Stimulated activated CD8-positive, alpha-beta memory T cell treated with anti-CD3 and anti-CD28 coated beads, Interleukin-7, amount 100 ng/mL, for 1 hour (primary cell): ENCODE measurements at places on chromosomes 2 and 18.

- DNase-seq = no peak
Measured at GRCh38 chr2:190922376-190922775, 41.8 kb downstream of the GLS start.

DNA sequence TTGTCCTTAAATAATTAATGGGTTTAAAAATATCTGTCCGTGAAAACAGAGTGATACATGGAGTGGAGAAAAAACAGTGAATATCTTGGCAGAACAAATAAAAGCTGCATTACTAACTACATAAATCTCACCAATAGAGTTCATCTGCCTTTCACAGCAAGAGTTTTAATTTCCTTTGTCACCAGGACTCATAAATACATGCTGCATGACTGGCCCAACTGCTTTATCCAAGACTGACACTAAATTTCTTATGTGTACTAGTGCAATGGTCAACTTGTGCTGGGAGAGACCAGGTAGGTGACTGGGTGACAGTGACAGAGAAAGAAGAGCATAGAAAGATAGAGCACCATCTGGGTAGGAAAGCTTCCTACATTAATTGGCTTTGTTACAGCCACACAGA is 402.8 kb downstream of the RAD51AP2 start:
- no peak for DNase-seq

DNA sequence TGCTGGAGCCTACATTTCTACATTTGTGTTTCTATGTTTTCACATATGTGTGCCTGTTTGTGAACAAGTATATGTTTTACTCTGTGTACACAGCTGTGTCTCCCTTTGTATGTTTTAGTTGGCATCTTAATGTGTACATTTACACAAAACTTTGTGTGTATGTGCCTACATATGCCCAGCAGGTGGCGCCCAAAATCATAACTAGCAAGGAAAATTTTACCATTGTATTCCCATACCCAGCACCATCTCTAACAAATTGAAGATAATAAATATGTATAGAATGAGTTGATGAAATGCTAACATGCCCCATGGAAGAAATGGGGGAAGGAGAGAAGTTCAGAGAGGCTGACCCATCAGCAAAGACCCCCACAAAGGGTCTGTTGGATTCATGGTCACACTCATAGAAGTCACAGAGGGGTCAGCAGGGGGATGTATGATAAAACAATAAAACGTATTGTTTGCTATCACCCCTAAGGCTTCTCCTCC is 48.1 kb downstream of the PKDCC start:
- DNase-seq = peak; percentile 69

DNA sequence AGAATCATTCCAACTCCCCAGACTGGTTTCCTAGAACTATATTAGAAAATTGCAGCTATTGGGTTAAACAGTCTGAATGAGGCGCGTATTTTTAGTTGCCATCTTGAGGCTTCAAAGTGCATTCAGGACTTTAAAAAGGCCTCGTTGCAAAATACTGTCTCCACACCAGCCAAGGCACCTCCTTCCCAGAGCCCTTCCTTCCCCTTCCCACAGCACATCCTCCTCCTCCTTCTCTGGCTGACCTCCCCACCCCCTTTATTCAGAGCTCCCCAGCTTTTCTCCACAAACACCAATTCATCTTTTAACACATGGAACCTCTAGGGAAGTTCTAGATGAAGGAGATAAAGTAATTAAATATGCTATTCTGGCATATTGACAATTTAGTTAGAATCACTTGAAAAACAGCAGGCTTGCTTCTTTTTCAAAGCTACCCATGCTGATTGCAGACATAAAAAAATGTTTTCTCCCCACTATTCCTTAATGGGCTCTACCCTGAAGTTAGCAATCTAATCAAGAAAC is 90.3 kb downstream of the RTP5 start:
- no peak for DNase-seq

GRCh38 chr2:88464153-88464552 is 11.7 kb upstream of the FOXI3 start:
- no peak for DNase-seq

DNA sequence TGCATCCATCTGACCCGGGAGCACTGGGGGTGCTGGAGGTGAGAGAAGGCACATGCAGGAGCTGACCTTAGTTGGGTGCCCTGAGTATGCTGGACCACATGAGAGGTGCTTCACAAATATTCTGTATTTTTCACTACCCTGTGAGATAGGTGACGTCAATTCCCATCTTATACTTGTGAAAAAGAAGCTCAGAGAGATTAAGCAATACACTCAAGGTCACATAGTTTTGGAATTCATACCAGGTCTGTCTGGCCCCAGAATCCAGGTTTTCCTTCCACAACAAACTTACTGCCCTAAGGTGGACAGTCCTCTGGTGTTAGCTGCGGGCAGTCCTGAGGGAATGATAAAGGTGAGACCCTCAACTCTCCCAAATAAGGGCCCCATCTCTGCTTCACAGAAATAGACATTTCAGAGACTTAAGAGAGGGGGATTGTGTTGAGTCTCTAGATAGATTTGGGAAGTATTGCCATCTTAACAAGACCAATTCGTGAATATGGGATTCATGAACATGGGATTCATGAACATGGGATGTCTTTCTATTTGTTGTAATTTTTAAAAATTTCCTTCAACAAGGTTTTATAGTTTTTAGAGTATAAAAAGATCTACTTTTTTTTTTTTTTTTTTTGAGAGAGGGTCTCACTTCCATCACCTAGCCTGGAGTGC is 64.0 kb upstream of the SMAD7 start:
- DNase-seq = no peak

- no peak for DNase-seq
Measured at GRCh38 chr2:96751800-96752199, 8.9 kb upstream of the CNNM4 start.

GRCh38 chr18:36564841-36565240 is 264.0 kb downstream of the TPGS2 start:
- no peak for DNase-seq

GRCh38 chr18:78659748-78660147 is 319.9 kb upstream of the SALL3 start:
- DNase-seq = no peak

GRCh38 chr2:31764169-31764568 is 183.4 kb upstream of the SRD5A2 start:
- DNase-seq = no peak

- no peak for DNase-seq
Measured at GRCh38 chr18:59520562-59521355, 161.7 kb upstream of the LMAN1 start.

- DNase-seq = no peak
Measured at GRCh38 chr2:95275601-95276243, 1.5 kb downstream of the PROM2 start.

GRCh38 chr18:3566851-3567250 is 116.9 kb downstream of the TGIF1 start:
- no peak for DNase-seq

GRCh38 chr2:218555527-218555926 is 12.6 kb downstream of the USP37 start:
- no peak for DNase-seq

DNA sequence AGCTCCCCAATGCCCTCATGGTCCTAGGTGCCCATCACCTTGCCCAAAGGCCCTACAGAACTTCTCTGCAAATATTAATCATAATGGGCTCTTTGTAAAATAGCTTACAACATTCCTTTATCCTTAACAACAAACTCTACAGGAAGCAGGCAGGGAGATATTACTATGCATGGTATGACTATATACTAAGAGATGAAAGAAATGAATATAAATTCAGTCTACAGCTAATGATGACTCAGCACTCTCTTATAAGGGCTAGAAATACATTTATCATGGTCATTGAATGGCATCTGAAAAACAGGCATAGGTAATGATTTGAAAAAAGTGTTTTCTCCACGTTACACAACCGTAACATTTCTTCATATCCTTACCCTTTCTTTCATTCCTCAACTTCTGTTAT is 254.8 kb upstream of the DSEL start:
- DNase-seq = no peak

DNA sequence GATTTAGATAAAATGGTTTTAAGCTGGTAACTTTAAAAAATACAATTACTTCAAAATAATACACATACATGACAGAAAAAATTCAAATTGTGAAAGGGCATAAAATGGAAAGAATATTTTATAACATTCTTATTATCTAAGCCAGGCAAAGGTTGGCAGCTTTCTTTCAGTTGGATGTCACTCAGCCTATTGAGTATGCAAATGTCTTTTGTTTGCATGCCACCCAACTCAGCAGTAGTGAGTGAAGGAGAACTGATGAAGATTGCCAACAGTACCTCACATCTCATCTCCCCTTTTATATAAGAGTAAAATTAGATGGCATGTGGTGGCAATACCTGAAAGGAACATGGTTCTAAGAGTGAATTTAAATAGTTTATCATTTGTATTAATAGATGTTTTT is 24.8 kb downstream of the BMPR2 start:
- DNase-seq = no peak

- no peak for DNase-seq
Measured at GRCh38 chr2:120430501-120430830, 84.5 kb downstream of the INHBB start.

DNA sequence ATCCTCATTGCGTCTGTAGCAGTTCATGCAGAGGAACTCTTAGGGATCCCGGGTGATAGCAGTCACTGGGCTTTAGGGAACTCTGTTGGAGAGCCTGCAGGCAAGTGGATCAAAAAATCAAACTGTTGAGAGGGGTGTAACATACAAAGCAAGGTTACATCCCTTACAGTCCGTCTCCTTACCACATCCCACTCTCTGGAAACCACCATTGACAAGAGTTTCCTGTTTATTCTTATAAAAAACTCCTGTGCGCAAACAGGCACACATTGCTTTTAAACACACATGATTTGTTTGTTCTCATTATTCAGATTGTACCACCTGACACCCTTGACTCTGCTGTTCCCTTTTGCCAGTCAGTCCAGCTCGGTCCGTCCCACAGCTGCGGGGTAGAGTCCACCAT is 137.7 kb downstream of the LTBP1 start:
- DNase-seq = no peak

DNA sequence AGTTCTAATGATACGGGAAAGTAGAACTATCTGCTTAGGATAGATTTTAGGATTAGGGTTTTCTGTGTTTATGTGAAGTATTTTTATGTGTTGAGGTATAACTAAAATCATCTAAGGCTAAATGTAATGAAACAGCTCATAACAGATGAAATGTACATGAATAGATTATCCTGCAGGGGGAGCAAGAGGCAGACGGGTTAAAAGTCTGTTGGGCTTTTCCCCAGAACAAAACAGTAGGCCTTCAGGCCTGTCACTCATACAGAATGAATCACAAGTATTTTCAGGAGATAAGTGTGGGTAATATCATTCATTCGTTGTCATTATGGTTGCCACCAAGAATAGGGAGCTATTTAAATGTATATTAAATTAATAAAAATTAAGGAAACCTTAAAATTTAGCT is 107.9 kb upstream of the IL1R2 start:
- no peak for DNase-seq

GRCh38 chr18:48791636-48792105 is 159.1 kb downstream of the SMAD7 start:
- DNase-seq = no peak

DNA sequence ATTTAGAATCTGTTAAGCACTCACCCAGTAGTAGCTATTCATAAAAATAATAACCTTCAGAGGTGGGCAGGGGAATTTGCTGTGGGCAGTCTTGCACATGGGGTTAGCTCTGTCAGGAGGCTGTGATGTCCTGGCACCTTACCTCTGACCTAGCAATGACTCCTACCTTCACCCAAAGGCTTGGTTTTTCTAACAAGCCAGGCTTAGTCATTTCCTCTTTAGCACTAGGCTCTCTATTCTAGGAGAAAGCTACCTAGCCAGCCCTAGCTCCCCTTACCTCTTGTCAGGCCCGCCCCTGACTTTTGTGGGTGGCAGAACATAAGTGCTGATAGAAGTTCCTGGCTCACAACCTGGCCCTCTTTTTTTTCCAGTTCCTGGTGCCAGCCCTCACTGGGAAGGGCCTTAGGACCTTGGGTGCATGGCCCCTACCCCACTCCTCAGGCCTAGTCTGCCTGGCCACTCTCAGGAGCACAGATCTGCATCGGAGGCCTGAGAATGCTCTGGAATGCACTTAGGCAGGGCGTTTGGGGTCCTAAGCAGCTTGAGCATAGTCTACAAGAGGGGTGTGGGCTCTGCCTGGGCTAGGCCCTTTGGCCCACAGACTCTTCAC is 17.7 kb downstream of the CPLX4 start:
- no peak for DNase-seq

GRCh38 chr2:233248999-233249398 is 2.5 kb upstream of the ATG16L1 start:
- DNase-seq = no peak

GRCh38 chr2:199987586-199987985 is 32.2 kb downstream of the MAIP1 start:
- no peak for DNase-seq

- no peak for DNase-seq
Measured at GRCh38 chr2:237144516-237144915, 58.8 kb downstream of the COPS8 start.

DNA sequence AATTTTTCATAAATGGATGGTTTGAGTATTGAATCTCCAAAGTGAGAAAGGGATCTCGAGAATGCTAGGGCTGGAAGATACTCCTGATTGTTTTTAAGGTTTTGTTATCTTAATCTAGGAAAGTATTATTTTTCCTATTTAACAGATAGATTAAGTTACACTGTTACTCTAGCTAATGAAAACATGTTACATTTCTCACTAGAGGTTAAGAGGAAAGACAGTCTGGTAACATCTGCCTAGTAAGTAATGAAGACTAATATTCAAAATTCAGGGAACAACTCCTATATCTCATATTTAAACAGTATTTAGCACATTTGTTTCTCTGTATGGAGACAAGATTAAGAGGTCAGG is 2.0 kb downstream of the GALNT3 start:
- no peak for DNase-seq

- DNase-seq = no peak
Measured at GRCh38 chr2:64796926-64797325, 143.2 kb upstream of the SERTAD2 start.

DNA sequence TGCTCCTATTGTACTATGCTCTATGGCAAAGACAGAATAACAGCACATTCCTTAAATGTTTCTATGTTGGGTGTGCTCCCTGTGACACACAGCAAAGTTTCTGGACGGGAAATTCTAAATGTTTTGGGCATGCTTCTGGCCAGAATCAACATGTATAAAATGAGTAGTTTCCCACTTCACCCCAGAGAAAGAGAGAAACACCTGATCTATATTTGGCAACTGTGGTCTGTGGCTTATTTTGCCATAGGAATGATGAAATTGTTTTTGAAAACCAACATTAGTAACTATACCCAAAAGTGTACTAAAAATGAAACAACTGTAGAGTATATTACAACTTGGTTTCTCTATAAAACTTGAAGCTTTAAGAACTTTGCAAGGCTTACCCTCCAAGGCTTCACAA is 89.1 kb downstream of the RAD51AP2 start:
- no peak for DNase-seq

DNA sequence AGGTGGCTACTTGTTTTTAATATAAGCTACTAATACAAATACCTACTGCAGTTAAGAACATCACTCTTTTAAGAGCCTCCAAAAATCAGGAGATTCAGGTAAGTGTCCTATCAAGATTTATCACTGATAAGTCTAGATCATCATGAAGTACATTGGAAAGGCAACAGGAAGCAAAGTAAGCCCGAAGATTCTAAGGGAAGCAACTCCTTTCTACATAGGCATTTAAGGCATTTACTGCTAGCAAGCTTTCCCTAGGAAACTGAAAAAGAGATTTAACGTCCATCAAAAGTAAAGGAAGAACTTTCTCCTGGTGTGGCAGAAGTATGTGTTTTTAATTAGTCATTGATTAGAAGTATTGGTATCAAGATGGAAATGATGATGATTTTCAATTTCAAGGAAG is 3.7 kb downstream of the STK17B start:
- DNase-seq = no peak
